ENCODE measurements at places on chromosomes 6 and 20.

GRCh38 chr6:131117878-131118277 lies 17.4 kb upstream of the AKAP7 start:
- peak; percentile 64 for DNase-seq

GRCh38 chr6:108897371-108897770 lies 49.1 kb downstream of the ARMC2 start:
- no peak for DNase-seq

- no peak for DNase-seq
Observed at GRCh38 chr6:4224067-4224978, 88.9 kb upstream of the ECI2 start.

DNA sequence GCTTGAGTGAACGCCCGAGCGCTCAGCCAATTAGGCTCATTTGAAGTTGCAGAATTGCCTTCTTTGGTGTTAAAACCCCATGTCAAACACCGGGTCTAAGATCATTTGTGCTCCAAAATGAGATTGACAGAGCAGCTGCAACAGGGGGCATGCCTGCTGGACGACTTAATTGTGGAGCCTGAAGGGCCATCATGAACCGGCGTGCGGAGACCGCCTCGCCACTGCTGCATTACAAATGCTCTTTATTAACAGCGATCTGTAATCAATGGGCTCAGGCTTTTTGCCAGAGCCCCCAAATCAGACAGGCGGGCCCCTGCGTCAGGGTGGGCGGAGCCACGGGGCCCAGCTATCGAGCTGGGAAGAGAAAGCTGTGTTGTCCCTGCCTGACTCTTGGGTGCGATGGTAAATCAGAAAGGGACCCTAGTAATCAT lies 183.2 kb downstream of the SIM1 start:
- no peak for DNase-seq

- no peak for DNase-seq
Observed at GRCh38 chr20:47113362-47114109, 218.9 kb downstream of the EYA2 start.

DNA sequence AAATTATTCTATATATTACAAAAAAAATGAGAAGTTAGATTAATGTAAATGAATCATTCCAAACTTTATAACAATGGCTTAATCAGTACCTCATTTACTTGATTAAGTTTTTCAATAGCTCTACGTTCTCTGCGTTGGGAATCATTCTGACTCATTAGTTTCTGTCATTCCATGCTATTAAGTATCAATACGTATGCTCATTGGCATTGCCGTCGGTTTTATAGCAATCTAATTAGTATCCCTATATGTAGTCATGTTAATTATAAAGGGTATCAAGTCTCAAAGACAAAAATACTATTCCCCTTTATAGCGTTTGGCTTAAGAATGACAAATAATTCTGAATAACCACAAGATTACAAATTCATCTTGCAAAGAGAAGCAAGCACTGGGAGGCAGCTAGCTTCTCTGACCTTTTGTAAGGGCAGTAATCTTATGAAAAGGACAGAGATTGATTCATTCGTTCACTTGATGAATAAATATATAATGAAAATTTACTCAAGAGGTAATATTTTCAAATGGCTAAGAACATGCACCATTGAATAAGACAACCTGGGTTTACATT lies 41.8 kb downstream of the OLIG3 start:
- DNase-seq: no peak

GRCh38 chr6:101462576-101462975 lies 69.1 kb downstream of the GRIK2 start:
- DNase-seq: no peak

DNA sequence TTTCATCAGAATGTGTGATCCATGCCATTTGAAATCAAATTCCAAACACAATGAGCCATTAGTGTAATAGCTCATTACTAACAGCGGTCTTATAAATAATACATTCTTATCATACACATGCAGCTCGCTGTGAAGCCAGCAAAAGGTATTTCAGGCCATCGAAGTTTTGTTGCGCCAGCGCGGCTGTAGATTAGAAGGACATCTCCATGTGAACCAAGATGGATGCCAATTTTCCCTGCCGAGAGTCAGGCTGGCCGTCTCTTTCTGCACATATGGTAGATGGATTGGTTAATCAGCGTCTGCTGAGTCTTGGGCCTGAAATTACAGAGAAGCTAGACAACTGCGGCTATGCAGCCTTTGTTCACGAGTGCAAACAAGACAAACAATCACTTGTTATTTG lies 44.1 kb downstream of the CFAP61 start:
- DNase-seq: no peak

GRCh38 chr6:42400886-42401612 lies 50.7 kb downstream of the TRERF1 start:
- DNase-seq: no peak

- DNase-seq: peak; percentile 75
Observed at GRCh38 chr6:64815718-64816117, 891.3 kb downstream of the EYS start.
